ENCODE measurements at places on chromosomes 5 and 9.

- DNase-seq: no peak
These were observed 13.1 kb downstream of the LPCAT1 start for GRCh38 chr5:1510631-1511030.

DNA sequence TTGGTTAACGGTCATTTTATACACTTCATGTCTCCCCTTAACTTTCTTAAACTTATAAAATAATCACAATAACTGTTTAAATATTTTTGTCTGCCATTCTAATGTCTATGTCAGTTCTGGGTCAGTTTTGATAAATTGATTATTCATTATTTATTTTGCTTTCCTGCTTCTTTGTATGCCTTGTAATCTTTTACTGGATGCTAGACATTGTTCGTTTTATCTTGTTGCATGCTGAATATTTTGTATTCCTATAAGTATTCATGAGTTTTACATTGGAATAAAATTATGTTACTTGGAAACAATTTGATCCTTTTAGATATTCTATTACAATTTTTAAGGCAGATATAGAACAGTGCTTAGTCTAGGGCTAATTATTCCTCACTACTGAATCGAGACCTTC lies 952.0 kb downstream of the NR2F1-AS1 start:
- DNase-seq: no peak

- DNase-seq: no peak
These were observed 734 bp downstream of the KIF27 start for GRCh38 chr9:83920469-83920926.

DNA sequence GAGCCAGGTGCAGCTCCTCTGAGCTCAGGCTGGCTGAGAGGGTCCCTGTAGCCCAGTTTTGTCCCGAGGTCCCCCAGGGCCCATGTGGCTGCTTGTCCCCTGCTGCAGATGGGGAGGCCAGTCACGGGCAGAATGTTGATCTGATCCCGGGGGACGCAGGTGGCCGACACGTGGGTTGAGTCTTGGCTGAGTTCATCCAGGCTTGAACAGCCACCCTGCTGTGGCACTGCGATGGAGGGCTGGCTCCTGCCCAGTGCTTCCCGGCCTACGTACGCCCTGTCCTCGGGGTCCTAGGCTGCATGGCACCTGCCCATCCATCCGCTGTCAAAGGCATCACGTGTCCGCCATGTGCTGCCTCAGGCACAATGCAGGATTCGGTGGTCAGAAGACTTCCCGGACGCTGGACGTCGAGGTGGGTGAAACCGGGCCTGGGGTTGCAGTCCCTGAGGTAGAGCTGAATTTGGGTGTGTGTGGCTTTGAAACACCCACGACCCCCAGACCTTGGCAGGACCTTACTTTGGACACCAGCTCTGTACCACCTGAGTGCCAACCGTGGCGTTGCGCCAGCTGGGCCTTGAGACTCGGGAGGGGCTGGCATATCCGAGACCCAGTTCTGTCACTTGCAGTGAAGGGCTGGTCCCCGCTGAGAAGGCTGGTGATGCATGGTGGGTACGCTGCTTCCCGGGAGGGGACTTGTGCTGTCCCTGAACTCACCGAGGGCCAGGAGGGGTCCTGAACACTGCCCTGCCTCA lies 22.3 kb downstream of the RXRA start:
- no peak for DNase-seq

DNA sequence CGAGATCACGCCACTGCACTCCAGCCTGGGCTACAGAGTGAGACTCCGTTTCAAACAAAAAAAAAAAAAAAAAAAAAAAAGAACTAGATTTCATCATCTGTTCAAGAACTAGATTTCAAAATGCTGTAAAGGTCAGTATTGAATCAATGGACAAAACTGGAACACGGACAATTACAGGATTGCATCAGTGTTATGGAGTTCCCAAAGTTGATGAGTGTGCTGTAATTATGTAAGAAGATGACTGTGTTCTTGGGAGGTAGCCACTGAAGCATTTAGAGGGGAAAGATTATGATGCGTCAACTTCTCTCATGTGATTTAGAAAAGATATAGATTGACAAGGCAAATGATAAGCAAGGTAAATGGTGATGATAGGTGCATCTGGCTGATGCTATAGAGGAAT lies 6.5 kb downstream of the FAM240B start:
- no peak for DNase-seq

GRCh38 chr5:72711351-72711750 lies 105.1 kb upstream of the TNPO1 start:
- no peak for DNase-seq

DNA sequence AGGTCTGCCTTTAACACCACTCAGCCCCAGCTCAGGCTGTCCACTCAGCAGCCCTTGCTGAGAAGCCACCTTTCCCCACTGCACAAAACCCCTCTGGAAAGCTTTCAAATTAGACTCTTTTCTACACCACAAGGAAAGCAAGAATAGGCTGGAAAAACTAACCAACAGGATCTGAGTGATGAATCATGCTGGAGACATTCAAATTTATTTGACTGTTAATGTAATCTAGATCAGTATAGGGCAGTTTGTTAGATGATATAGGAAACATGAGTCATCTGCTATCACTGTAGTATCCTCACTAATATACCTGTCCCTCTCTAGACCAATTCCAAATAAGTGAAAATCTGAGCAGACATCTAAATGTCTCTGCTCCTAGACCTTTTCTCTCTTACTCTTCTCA lies 127.8 kb upstream of the PAM start:
- no peak for DNase-seq

- DNase-seq: peak; percentile 76
These were observed 62.6 kb downstream of the SUSD1 start for GRCh38 chr9:112112519-112112918.

DNA sequence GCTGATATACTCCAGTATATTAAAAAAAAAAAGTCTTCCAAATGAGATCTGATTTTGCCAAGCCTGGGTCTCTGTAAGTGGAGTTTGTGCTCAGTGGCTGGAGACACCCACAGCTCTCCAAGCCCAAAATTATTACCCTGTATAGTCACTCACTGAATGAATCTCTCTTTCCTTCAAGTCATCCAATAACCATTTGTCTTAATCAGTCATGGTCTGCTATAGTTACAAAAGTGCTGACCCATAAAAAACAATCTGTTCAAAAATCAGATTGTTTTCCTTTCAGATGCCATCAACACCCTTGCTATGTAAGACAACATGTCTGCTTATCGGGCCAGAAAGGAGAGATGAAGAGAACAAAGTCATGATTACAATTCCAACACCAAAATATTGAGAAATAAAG lies 159.4 kb upstream of the FST start:
- no peak for DNase-seq

- no peak for DNase-seq
These were observed 42.0 kb downstream of the TMEM174 start for GRCh38 chr5:73214996-73215395.

GRCh38 chr5:60020457-60020856 lies 126.9 kb upstream of the PDE4D start:
- no peak for DNase-seq

DNA sequence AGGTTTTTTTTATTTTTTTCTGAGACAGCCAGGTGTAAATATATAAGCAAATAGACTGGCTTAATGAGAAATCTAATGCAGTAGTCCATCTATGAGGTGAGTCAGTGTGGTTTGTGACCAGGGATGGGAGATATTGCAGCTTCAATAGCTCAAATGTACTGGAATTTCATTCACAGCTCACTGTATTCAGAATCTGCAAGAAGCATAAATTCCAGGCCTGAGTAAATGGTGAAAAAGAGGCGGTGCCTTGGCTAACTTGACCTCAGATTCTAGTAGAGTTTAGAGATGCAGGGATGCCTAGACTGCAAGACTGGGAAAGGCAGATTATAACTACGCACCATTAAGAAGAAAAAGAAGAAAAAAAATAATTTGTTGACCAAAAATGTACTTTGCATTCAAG lies 151.9 kb upstream of the SMC2 start:
- DNase-seq: no peak

DNA sequence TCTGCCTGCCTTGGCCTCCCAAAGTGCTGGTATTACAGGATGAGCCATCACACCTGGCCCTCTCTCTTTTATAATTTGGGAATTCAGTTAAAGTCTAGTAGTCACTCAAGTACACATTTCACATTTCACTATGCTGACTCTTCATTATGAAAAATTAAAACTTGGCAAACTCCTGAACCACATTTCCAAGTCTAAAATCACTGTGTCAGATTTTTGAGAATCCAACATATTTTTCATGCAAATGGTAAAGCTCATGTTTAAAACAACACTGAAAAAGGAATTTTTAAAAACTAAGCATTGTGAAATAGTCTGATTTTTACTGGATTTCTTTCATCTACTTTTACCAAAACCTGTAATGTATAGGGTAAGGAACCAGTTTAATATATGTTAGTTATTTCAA lies 92.3 kb downstream of the SVEP1 start:
- no peak for DNase-seq

All from amniotic stem cell (primary cell).